NCI-H524 (cell line): ENCODE measurements at places on chromosomes 11 and 22.

DNA sequence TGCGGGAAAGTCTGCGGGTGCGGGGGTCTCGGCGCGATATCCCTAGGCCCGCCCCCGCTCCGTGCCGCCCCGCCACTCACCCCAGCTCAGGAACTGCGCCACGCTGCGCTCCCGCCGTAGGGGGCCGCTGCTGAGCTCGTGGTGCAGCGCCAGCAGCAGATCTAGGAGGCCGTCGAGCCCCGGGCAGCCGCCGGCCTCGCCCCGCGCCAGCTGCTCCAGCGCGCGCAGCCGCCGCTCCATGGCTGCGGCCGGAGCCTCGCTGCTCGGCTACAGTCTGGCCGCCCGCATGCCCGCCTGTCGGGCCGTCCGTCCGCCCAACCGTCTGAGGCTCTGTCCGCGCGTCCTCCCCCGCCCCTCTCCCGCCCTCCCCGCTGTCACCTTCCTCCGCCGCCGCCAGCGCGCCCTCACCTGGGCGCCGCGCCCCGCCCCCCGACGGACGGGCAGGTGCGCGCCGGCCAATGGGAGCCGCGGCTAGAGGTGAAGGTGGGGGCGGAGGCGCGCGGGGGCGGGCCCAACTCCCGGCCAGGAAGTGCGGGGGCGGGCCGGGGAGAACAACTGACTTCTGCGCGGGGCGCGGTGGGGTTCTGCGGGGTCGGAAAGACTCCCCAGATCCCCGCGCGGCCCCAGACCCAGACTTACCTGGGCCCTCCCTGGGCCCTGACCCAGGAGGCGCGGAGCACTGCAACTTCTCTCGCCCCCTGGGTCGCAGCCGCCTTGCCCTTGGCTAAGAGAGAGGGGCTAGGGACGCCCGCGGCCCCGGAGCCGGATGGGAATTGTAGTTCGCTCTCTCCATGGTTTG, at the start of gene CDC42BPG:
Gene CDC42BPG (minus strand): TSS at position 324 of the 799 bp plus-strand sequence. CDS start 84 bp downstream, at position 240.
- DNase-seq: peak; percentile 17

- DNase-seq: no peak
Measured at GRCh38 chr22:37178350-37179125, 9.5 kb downstream of the C1QTNF6 start.

DNA sequence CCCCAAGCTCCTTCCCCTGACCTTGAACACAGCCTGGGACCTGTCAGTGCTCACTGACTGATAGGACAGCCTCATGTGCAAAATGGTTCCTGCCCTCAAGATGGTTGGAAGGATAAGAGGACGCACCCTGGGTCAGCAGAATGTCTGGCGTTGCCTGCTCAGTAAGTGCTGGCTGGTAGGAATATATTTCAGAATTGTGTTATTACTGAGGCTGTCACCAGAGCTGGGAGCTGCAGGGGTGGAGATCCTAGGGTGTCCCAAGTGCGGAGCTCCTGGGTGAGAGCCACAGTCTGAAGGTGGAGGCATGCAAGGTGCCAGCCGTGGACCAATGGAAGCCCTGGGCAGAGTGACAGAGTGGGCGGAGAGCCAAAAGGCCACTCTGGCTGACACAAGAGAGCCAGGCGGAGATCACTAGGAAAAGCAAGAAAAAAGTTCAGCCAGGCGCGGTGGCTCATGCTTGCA, 1.0 kb upstream of the SEC14L4 start:
- no peak for DNase-seq

DNA sequence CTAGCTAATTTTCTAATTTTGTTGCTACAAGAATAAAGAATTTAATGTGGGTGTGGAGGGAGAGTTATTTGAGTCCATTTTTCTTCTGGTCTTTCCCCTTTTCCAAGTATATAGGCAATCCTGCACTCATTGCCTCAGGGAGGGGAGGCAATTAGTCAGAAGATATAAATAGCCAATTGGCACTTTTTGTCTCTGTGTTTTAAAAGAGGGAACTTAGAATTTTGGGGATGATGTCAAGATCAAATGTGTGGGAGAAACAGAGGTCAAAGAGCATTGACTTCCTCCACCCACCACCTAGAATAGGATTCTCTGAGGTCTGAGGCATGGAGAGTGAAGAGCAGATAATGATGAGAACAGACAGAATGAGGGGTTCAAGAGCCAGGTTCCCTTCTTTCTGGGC, 120.3 kb upstream of the ZC3H12C start:
- no peak for DNase-seq

GRCh38 chr11:113875234-113876073, at the start of gene USP28:
Gene USP28, minus strand, starts transcription at chr11:113875572. Its CDS starts 71 bp downstream, at chr11:113875501.
- peak; percentile 94 for DNase-seq

GRCh38 chr11:94243571-94244515, 60.5 kb upstream of the IZUMO1R start:
- no peak for DNase-seq

GRCh38 chr11:83326326-83326725, 40.2 kb upstream of the CCDC90B start:
- no peak for DNase-seq

GRCh38 chr22:37752189-37753087, 55.3 kb upstream of the GCAT start:
- no peak for DNase-seq

GRCh38 chr11:124080327-124081001, 34.8 kb upstream of the VWA5A start:
- no peak for DNase-seq

GRCh38 chr22:45302751-45303150, 7.0 kb upstream of the FAM118A start:
- no peak for DNase-seq

GRCh38 chr22:47724751-47725150, 962.3 kb downstream of the TBC1D22A start:
- DNase-seq: no peak

DNA sequence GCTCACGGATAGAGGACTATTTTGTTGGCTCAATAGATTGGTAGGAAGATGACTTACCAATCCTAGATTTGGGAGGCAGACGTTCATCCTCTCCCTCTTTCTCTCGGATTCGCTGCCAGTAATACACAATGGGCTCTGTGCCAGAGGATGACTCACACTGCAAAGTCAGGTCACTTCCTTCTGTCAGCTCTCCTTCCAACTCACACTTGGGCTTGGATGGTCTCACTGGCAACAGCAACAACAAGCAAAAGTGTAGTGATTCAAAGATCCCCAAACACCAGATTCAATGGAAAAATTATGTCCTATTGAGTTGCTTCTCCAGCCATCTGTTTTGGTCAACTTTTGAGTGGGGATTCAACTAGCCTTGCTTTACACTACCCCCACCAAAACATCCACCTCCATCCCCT, 21.7 kb upstream of the HSPA8 start:
- peak; percentile 69 for DNase-seq

DNA sequence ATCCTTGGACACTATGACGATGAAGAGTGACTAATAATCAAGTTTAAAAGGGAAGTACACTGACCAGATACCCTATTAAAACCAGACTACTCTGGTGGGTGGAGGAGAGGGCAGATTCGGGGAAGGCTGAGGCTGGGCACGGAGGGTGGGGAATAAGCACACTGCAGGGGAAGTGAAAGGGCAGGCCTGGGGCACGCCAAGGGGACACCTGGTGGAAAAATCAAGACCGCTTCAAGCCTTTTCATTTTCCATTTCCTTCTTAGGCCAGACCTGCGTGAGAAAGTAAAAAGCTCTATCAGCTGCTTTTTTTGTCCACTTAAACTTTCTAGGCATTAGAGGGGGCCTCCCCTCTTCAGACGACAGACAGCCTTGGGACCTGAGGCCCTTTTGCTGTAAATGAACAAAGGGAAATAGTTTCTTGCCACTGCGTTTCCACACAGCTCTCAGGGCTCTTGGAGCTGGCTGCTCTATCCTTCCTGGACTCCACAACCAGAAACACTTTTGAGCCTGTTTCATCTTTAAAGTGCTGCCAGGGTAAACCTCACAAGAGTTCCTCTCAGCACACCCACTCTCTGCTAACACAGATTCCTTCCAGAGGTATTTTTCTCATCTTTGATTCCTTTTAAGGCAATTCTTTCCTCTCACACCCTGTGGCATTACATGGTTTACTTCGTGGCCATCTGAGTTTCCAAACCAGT, 25.0 kb upstream of the SERPIND1 start:
- no peak for DNase-seq

- no peak for DNase-seq
Measured at GRCh38 chr11:61593151-61593550, 12.3 kb upstream of the SYT7 start.

GRCh38 chr11:605286-606129, 10.2 kb downstream of the IRF7 start:
- DNase-seq: no peak

- DNase-seq: peak; percentile 55
Measured at GRCh38 chr11:111722501-111722900, 43.7 kb downstream of the PPP2R1B start.

GRCh38 chr22:21640810-21641209, 1.3 kb upstream of the SDF2L1 start:
- DNase-seq: no peak

DNA sequence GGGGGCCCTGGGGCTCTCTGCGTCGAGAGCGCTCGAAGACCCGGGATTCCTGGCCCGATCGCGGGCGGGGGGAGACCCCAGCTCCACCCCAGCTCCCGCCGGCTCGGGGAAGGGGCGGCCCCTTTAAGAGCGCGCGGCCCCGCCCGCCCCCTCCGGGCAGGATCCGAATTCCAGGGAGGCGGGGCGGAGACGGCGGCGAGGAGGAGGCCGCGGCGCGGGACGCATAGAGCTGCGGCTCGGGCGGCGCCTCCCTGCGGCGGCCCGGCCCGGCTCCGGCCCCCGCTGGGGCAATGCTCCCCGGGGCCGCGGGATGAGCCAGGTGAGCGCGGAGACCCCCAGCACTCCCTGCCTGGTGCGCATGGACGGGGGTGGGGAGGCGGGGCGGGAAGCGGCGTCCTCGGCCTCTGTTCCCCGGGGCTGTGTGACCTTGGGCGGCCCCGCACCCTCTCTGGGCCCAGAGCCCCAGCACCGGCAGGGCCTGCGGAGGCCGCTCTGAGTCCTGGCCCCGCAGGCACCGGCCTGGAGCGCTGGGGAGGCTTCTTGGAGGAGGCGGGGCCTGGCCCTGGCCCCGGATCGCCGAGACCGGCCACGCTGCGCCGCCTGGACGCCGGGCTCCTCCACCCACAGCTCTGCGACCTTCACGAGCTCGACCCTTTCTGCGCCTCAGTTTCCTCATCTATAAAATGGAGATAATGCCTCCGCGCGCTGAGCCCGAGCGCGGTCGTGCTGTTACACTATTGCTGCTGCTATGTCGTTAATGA, 565 bp downstream of the GAS2L1 start:
- peak; percentile 41 for DNase-seq

DNA sequence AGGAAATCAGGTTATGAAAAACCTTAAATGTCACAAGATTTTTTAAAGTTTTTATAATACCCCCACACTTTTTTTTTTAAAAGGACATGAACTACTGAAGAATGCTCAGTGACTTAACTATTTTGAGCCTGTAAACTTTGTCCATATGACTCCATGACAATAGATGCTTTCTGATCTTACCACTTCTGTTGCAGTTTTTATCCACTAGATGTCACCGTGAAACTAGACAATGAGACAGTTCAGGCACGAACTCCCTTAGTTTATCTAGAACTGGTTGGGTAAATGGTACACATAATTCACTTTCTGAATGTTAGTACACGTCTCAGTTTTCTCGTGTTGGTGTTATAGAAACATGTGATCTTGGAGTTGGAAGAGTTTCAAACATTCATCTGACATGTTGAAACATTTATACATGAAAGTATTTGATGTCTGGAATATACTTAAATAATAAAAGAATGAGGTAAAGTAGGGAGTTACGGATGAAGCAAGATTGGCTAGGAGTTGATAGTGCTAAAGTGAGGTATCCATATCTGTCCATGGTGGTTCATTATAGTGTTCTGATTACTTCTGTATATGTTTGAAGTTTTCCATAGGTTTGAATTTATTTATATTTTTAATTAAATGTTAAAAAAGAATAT, 8.1 kb downstream of the CCDC15 start:
- DNase-seq: peak; percentile 65

DNA sequence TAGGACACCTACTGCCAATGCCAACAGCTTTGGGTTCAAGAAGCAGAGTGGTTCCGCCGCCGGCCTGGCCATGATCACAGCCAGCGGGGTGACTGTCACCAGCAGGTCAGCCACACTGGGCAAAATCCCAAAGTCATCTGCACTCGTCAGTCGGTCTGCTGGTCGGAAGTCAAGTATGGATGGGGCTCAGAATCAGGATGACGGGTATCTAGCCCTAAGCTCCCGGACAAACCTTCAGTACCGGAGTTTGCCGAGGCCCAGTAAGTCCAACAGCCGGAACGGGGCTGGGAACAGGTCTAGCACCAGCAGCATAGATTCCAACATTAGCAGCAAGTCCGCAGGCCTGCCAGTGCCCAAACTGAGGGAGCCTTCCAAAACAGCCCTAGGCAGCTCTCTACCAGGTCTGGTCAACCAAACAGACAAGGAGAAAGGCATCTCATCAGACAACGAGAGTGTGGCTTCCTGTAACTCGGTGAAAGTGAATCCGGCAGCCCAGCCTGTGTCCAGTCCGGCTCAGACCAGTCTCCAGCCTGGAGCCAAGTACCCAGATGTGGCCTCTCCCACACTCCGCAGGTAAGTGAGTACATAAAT, 115.1 kb downstream of the DBX1 start:
- DNase-seq: no peak

GRCh38 chr11:134565343-134565891, 153.4 kb upstream of the B3GAT1 start:
- DNase-seq: no peak

GRCh38 chr11:131748151-131749050, 378.0 kb downstream of the NTM start:
- peak; percentile 8 for DNase-seq

- no peak for DNase-seq
Measured at GRCh38 chr22:44895296-44896055, 114.3 kb downstream of the PHF21B start.

GRCh38 chr11:76662656-76663485, 7.7 kb downstream of the LRRC32 start:
- DNase-seq: no peak

GRCh38 chr11:108498046-108498815, at the start of gene POGLUT3:
Gene POGLUT3, minus strand, starts transcription at chr11:108498384. Its CDS starts 18 bp downstream, at chr11:108498366.
- peak; percentile 54 for DNase-seq

DNA sequence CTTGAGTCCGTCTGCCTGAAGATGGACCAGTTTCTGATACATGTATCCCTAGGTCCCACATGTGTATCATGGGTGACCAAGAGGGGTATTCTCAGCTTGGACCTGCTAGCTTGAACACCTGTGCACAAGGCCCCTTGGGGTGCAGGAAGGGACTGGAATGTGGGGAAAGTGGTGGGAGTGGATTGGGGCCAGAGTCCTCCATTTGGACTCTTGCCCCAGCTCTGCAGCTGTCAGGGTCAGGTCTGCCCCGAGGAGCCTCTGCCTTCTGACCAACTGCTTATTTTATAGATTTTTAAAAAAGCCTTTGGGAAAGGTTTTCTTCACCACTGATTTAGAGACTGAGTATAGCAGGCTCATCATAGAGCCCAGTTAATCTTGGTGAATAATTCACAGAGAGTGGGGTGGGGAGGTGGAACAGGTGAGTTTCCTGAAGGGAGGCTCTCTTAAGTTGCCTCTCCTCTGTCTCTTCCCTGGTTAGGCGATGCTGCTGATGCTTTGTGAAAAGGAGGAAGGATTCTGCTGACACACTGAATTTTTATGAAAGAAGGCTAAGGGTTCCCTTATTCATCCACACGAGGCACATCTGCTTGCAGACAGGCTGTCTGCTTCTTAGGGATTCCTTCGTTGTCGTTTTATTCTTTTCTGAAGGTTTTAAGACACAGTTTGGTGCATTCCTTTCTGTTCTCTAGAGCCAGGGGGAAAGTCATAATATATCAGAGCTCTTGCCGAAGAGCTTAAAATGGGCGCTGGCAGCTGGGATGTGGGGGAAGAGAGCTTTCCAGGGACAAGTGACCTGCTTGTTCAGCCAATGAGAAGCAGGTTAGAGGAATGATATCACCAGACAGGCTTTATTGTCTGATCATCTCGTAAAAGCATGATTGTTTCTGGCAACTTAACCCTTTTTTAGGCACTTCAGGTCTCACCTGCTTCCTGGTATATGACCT, 19.9 kb downstream of the TRIM44 start:
- DNase-seq: peak; percentile 79
